ENCODE measurements at places on chromosomes 12 and 14.

GRCh38 chr14:99146616-99147365 lies 125.2 kb downstream of the BCL11B start:
- no peak for DNase-seq

- DNase-seq, result no peak
These were observed 329.2 kb downstream of the ADAMTS20 start for GRCh38 chr12:43222796-43223195.

DNA sequence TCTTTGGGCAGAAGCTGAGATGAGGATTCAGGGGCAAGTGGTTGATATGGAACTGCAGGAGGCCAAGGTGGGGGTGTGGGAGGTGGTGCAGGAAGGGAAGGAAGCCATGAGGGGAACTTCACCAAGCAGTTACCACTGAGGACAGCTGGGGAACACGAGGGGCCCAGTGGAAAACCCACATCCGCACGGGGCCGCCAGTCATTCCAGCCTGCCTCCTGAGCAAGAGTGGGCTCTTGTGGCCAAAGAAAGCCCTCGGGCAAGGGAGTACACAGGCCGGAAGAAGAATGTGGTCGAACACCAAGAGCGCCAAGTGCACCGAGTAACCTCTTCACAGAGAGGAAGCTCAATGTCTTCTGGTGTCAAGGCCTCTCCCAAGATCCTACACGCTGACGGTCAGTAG lies 252.2 kb upstream of the FOXN3 start:
- no peak for DNase-seq

DNA sequence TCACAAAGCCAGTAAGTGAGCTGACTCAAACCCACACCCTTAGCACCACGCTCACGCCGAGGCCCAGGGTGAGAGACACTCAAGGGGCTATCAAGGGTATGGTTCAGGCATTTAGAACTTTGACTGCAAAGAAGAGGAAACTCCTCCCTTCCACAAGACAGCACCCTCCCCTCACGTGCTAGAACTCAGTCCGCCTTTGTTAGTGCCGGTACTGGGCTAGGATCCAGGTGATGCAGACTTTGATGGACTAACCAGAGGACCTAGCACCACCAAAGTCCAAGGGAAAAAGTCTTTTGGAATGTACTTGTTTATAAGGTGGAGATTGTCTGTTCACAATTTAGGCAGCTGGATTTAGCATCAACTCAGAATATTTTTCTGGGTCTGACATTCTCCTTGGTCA lies 33.7 kb downstream of the VWF start:
- DNase-seq, result no peak

DNA sequence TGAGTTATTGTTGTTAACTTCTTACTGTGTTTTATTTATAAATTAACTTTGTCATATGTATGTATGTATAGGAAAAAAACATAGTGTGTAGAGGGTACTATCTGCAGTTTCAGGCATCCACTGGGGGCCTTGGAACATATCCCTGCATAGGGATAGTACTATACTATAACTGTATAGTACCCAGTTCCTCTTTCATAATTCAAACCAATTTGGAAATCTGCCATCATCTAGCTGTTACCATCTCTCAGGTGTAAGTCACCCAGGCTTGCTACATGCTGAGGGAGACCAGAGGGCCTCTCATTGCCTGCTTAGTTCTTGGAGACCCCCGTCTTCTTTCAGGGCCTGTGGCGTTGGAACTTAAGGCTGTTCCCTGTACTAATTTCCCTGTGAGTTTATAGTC lies 12.9 kb upstream of the DCD start:
- DNase-seq, result no peak

DNA sequence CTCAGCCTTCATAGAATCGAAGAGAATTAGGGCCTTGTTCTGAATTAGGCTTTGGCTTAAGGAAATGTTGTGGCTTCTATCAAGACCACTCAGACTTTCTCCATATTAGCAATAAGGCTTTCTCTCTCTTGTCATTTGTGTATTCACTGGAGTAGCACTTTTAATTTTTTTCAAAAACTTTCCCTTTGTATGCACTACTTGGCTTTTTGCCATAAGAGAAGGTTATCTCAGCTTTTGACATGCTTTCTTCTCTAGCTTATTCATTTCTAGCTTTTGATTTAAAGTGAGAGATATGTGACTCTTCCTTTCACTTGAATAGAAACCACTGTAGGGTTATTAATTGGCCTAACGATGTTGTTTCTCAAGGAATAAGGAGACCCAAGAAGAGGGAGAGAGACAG lies 244.2 kb downstream of the GPHN start:
- no peak for DNase-seq

DNA sequence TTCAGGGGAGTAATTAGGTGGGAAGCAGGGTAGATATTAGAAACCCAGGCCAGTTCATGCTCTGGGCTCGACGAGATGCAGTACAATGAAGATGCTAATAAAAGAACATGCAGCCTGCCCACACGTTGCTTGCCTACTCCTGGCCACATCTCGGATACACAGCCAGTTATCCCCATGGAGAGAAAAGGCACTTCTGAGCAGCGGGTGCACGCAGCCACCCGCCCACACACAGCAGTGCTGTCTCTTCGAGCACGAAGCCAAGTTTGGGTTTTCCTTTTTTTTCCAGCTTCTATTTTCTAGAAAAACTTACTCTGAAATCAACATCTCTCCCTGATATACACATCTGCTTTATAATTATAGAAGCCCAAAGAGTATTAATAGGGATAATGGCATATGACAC lies 85.7 kb downstream of the CIT start:
- no peak for DNase-seq

GRCh38 chr12:116924558-116925453 lies 14.1 kb downstream of the FBXW8 start:
- DNase-seq, result no peak

GRCh38 chr14:99616832-99617800 lies 13.1 kb upstream of the CCDC85C start:
- DNase-seq, result no peak

DNA sequence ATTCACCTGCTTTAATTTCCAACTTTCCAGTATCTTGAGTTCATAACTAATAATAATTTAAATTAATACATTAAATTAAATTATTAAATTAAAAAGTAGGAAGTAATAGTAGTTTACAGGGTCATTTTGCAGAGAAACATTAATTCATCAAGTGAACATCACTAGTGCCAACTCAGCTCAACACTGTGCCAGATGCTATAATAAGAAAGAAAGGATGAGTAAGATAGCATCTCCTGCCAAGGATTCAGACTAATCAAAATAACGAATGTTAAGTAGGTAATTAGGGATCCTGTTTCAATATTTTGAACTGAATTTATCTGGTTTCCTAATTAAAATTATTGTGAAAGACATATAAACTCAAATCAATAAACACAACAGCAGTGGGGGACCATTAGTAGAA lies 596.7 kb downstream of the SLC6A15 start:
- DNase-seq, result no peak

DNA sequence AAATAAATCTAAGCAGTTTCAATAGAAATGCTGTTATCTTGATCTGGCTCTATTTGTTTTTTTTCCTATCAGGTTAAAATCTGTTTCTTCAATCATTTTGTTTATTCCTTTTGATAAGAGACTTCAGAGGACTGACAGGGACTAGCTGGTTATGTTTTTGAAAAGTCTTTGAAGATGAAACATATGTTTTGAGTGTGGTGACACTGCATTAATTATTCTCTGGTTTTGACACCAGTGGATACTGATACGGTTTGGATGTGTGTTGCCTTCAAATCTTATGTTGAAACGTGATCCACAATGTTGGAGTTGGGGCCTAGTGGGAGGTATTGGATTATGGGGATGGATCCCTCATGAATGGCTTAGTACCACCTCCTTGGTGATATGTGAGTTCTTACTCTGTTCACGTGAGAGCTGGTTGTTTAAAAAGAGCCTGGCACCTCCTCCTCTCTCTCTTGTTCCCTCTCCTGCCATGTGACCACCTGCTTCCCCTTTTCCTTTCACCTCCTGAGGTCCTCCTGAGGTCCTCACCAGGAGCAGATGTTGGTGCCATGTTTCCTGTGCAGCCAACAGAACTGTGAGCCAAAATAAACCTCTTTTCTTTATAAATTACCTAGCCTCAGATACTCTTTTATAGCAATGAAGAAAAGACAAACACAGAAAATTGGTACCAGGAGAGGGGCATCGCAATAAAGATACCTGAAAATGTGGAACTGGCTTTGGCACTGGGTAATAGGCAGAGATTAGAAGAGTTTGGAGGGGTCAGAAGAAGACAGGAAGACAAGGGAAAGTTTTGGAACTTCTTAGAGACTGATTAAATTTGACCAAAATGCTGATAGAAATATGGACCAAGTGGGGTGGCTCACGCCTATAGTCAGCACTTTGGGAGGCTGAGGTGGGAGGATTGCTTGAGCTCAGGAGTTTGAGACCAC lies 23.0 kb downstream of the RASSF3 start:
- DNase-seq, result no peak

- DNase-seq, result no peak
These were observed 115.2 kb downstream of the KSR2 start for GRCh38 chr12:117853600-117853999.

- DNase-seq, result no peak
These were observed 81.8 kb downstream of the IRF2BPL start for GRCh38 chr14:76946753-76947077.

DNA sequence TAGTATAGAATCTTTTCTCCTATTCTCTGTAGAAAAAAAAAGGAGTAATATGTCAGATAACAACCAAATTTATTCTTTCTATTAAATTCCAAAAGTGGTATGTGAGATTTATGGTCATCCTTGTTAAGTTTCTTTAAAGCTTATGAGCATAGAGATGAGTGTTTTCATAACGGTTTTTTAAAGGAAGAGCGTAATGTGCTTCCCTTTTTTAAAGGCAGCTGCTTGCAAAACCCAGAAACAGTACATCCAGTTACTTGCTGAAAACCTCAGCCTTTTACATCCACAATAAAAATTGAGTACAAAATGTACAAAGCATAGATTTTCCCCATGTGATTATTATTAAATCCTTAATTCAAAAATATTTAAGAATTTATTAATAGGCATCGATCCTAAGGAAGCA lies 53.6 kb upstream of the CD163 start:
- DNase-seq, result no peak

DNA sequence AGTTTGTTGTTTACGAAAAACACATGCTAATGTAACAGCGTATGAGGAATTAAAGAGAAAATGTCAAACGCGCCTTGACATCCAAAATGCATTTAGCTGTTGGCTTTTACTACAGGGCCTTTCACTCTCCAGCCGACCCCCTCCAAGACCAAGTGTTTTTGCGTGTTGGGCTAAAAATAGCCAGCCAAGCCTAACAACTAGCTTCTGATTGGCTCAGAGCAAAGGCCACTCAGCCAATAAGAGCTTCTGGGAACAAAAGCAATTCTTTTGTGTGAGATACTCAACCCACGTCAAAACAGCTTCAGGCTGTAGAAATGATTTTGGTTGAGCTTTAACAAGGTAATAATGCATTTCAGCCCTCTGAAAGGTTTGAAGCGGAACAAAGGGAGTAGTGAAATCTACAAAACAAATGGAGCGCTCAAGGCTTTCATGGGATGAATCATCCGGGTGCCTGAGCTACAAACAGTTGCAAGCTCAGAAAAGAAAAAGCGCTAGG lies 198.7 kb upstream of the DCN start:
- no peak for DNase-seq

DNA sequence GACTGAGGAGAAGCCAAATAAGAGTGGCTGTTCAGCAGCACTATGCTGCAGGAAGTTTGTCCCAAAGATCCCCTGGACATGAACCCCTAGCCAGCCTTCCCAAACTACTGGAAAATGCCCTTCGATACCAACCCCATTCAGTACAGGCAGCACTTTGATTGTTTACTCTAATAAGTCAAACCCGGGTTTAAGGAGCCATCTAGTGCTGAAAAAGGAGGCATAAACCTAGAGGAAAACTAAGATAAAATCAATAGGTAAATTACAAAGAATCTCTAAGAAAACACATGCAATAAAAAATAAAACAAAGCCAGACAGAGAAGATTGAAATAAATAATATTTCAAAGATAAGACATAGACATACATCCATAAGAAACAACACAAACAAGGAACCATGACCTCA lies 771.6 kb downstream of the RPS29 start:
- no peak for DNase-seq

GRCh38 chr12:63752841-63753240 lies 26.9 kb upstream of the RXYLT1 start:
- no peak for DNase-seq

GRCh38 chr12:75764091-75764841 lies 252.9 kb upstream of the KRR1 start:
- DNase-seq, result no peak

DNA sequence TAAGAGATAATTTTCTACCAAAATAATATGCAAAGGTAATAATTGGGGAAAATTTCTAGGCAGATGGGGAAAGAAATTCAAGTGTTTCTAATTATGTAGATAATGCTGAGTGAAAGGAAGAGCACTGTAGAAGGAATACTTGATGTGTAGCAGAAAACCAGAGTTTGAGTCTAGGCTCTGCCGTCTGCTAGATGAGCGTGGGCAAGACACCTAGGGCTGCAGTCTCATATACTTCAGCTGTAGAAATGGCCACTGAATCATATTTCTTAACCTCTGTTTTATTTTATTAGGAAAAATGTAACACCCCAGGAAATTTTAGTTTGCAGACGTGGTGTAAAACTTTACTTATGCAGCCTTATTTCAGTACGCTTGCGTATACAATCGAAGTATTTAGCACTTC lies 59.8 kb upstream of the SLC38A2 start:
- no peak for DNase-seq

DNA sequence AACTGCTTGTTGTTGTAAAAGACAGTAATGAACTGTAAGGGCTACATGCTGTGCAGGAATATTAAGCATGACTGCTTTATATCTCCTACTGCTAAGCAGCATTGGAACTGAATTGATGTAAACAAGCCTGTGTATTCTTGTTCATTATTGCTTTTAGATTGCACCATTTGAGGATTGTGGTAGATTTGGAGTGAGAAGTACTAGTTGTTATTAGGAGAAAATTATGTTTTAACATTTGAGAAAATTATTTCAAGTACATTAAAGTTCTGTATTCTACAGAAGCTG lies 212.7 kb downstream of the ERC1 start:
- DNase-seq, result peak; percentile 60

GRCh38 chr12:109492371-109492770 lies 14.9 kb downstream of the UBE3B start:
- DNase-seq, result no peak

- DNase-seq, result no peak
These were observed 142.5 kb upstream of the LMNTD1 start for GRCh38 chr12:25695574-25695973.

DNA sequence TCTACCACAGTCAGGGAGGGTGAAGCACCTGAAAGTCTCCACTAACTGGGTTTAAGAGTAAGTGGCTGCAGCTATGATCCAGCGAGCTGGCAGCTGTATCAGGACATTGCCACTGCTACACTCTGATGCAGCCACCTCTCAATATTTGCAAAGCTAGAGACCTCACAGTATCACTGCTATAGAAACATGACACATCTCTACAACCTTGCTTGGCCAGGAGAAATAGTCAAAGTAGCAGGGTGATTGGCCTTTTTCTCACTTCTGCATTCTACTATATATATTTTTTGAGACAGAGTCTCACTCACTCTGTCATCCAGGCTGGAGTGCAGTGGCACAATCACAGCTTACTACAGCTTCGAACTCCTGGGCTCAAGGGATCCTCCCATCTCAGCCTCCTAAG lies 9.3 kb upstream of the FMNL3 start:
- no peak for DNase-seq
